ENCODE measurements at places on chromosomes 12 and 14.

- no peak for DNase-seq
Observed at GRCh38 chr12:48163150-48163747, 5.9 kb upstream of the ASB8 start.

DNA sequence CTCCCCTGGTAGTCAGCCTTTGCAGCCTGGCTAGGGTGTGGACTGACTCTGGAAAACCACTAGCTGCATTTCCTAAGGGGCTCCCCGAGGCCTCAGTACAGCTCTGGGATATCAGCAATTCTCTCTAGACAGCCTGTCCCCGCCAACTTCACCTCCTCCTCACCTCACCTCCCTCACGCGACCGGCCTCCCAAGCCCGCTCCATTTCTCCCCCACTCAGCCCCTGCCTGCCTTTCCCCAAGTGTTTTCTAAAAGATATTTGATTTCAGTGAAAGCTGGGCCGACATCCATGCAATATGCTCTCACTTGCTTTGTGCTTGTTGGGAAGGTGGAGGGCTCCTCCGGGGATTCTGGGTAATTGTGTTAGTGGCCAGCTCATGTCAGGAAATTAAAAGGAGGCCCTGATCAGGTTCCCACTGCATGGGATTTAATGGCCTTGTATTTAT, 91.8 kb downstream of the ESRRB start:
- DNase-seq = no peak

DNA sequence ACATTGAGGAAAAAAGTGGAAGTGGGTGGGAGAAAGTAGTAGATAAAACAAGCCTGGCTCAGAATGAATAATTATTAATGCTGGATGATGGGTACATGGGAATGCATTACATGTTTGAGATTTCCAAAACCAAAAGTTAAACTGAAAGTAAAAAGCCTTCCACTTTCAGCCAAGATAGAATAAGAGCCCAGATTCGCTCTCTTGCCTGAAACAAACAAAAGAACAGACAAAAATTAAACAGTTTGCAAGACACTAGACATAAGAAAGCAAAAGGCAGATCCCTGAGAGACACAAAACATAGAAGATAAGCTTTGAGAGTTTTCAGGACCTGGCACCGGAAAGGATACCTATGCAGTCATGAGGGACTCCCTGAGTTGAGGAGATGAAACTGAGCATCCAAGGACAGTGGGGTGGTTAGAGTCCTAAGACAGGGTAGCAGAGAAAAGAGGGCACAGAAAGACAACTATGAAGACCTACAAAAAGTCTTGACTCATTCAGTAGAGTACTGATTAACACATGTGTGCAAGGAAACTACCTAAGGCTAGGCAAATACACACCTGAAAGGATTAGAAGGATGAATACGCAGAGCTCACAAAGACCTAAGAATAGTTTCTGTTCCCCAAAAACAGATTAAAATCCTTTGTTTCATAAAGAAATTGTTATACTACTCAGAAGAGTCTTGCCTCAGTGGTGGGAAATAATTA, 54.1 kb downstream of the CEP83 start:
- no peak for DNase-seq

DNA sequence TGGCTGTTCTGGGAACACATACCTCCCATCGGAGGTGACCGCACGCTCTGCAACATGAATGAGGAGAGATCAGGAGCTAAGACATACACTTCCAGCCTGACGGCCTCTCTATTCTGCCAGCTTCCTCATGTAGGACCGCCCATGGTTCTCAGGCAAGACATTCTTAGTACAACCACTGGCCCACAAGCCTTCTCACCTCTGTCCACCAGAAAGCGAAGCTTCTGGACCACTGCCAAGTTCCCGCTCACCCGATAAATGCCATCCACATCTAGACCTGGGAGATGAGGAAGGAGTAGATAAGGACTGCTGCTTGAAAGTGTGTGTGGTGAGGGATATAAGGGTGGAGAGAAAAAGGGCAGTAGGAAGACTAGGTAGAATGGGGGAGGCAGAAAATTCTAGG, 5.2 kb downstream of the ARHGAP9 start:
- DNase-seq = no peak

GRCh38 chr14:96072076-96072475, 32.9 kb downstream of the C14orf132 start:
- DNase-seq = no peak

DNA sequence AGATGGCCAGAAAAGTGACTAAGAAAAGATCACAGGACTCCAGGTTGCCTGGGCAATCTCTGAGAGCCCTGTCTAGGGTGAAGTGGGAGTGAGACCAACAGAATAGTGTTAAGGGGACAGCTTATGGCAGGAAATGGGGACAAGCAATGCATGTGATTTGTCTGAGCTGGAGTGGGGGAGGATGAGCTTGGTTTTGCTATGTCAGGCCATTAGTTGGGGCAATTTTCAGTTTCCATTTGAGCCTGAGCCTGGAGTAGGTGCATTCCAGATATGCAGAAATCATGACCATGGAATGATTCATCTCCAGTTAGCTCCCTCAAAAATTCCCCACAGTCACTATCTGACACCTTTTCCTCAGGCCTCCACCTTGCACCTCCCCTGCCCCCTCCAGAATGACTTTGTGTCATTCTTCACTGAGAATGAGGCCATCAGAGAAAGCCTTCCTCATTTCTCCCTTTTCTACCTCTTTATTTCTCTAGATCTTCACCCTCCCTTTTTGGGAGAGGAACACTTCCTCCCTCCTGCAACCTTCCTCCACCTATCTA, 150.9 kb upstream of the PLEKHG7 start:
- DNase-seq = peak; percentile 48

DNA sequence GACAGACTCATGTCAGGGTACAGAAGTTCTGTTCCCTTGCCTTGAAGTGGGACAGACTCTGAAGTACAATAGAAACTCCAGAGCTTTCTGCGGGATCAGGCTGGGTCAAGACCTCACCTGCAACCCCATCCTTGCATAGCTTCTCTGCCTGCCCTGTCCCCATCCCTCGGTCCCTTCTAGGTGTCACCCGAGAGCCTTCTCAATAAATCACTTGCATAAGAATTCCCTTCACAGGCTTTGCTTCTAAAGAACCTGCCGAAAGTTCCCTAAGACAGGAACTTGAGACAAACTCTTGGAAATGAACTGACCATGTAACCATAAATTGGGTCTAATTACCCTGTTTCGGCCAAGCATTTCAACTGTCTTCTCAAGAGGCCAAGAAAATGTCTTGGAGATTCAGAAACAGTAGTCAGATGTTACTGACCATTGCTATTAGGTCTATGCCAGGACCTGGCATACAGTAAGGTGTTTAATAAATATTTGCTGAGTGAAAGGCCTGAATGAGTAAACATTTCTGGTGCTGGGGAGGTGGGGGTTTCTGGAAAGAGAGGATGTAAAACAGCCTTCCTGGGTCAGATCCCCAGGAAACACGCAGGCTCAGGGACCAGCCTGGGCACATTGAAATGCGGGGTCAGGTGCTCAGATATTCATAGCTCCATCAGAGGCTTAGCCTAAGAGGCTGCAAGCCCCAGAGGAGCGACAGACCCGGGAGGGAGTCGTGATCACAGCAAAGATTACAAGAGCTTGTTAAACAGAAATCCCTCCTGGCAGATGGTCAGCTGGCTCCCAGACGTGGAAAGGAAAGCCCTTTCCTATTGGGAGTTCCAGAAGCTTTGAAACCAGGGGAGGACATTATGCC, 226.2 kb upstream of the LHX5 start:
- no peak for DNase-seq

DNA sequence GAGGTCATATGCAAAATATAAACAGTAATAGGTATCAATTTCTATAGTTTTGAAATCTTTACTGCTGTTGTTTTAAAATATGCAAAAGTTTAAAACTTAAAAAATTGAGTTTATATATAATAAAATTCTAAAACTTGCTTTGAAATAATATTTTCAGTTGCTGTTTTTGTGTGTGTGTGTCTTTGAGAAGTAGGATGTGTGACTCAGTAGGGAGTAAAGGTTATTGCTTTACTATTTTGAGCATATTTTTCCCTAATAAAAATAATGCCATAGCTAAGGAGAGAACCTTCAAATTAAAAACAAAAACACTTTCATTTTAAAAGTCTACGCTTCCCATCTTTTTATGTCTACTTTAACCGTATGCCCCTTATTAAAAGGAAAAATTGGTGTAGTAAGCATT, 238.1 kb downstream of the FBXL14 start:
- DNase-seq = no peak

DNA sequence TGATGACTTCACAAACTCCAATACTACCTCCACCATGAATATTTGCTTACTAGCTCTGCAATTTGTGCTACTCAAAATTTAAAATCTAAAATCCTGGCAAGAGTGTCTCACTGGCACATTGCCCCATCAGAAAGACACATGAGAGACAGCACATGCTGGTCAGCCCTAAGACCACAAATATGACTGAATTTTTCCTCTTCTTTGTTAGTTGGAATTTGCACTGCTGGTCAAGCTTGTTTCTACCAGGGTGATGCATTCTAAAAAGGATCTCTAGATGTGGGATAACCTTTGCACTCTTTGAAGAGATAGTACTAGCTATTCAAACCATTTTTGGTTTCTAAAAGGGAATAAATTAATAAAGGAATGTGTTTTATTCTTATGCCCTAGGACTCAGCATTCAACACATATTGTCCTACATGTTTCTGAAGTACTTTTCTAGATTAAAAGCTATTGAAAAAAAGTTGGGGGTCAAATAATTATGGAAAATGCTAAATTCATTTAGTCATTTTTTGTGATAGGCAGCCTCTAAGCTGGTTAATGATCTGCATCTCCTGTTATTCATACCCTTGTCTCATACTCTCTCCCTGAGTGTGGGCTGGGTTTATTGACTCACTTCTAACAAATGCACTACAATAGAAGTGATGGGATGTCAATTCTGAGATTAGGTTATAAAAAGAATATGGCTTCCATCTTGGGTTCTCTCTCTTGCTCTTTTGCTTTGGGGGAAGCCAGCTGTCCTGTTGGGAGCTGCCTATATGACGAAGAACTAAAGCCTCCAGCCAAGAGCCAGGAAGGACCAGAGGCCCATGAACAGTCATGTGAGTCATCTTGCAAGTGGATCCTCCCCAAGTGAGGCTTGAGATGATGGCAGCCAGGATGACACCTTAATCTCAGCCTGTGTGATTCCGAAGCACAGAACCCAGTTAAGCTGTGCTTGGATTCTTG, 211.5 kb upstream of the CRY1 start:
- DNase-seq = no peak

GRCh38 chr14:73758392-73759182, 44.4 kb upstream of the PNMA1 start:
- peak; percentile 78 for DNase-seq

- DNase-seq = no peak
Observed at GRCh38 chr12:123100450-123100849, 50.4 kb downstream of the PITPNM2 start.

GRCh38 chr12:50751948-50752721, 11.8 kb upstream of the ATF1 start:
- no peak for DNase-seq

- no peak for DNase-seq
Observed at GRCh38 chr14:59281609-59282377, 93.3 kb downstream of the DAAM1 start.

DNA sequence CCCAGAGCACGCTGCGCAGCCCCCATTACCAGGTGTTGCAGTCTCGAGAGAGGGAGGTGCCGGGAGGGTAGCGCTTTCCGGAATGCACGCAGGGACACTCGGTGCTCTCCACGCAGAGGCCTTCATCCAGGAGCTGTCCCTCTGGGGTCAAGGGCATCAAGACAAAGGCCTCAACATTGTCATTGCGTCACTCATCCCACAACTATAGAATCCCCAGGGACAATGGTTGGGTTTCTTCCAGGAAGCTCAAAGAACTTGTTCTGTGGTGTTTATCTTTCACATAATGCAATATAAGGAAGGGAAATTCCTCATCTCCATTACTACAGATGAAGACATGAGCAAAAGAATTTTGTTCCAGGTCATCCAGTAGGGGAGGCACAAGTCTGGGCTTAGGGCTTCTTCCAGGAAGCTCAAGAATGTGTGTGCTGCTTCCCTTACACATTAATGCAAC, 52.1 kb downstream of the VWF start:
- no peak for DNase-seq

- no peak for DNase-seq
Observed at GRCh38 chr14:75849300-75849895, 132.4 kb downstream of the TGFB3 start.

GRCh38 chr12:109358154-109358869, 10.6 kb downstream of the MYO1H start:
- no peak for DNase-seq

- no peak for DNase-seq
Observed at GRCh38 chr14:102930138-102930752, 7.8 kb downstream of the AMN start.

GRCh38 chr14:53683229-53683628, 273.4 kb downstream of the BMP4 start:
- DNase-seq = no peak

DNA sequence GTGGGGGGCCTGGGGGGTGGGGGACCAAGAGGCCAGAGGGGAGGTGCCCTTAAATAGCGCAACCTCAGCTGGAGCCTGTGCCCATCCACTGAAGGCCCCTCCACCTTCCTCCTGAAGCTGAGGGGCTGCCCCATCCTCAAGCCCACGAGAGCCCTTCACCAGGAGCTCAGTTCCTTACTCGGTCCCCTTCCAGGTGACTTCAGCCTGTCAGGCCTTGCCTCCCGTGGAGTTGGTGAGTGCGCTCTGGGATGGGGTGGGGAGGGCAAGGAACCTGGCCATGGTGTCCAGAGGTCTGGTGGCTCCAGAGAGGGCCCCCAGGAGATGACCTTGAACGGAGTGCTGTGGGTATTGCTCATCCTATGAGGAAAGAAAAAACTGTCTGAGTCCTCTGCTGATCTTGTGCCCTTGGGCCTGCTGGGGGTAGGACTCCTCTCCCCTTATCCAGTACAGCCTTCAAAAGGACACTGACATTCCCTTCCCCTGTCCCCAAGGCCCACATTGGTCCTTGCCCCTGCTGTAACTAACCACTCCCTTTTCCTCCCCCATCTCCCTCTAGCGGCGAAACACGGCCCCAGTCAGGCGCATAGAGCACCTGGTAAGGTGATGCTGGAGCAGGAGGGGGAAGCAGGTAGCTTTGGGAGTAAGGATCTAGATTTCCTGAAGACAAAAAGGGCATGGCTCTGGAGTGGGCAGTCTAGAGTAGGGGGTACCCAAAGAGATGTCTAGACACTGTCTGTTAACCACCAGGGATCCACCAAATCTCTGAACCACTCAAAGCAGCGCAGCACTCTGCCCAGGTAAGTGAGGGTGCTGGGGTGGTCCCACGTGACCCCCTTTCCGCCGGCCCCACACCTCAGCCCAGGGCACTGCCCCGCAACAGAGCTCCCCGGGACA, 3.6 kb downstream of the TNS2 start:
- DNase-seq = peak; percentile 65

DNA sequence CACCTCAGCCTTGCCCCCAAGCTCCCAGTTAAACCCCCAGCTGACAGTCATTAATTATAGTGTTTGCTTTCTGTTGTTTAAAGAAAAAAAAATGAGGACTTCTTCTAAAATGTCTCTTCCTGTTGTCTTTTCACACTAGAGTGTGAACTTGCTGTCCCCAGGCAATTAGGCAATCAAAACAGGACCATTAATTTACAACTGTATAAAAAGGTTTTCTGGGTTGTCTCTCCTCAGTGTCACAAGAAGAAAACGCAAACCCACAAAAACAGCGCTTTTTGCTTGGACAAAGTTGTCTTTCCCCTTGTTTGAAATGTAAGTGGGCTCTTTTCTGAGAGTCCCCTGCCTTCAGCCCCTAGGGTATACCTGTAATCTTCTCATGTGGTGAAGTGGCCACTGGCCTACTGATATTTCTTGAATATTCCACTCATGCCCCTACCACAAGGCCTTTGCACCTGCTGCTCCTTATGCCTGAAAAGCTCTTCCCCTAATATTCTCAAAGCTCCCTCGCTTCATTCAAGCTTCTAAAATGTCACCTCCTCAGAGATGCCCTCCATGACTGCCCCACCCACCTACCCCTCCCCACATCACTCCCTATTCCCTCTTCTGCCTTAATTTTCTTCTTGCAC, 158.9 kb upstream of the PWP1 start:
- DNase-seq = no peak

- DNase-seq = no peak
Observed at GRCh38 chr12:40515041-40515816, 177.0 kb upstream of the CNTN1 start.
